ENCODE measurements at places on chromosomes 16 and 17.

- H3K27ac ChIP-seq = no peak overlapping the region
- peaks cover 6% of the 10 kb centered on the region for H3K27me3 ChIP-seq
- DNase-seq = no peak
- no peak overlapping the region for H3K4me3 ChIP-seq
These were observed 21.1 kb downstream of the KATNB1 start for GRCh38 chr16:57756424-57757325.

- H3K27ac ChIP-seq = no peak within 1 kb of the TSS
- no peak for DNase-seq
- peaks cover 34% of the 10 kb centered on the region for H3K4me1 ChIP-seq
These were observed at the start of gene HOXB5 for GRCh38 chr17:48593126-48593829. Gene HOXB5, minus strand, starts transcription at chr17:48593779. Its CDS starts 97 bp downstream, at chr17:48593682.

DNA sequence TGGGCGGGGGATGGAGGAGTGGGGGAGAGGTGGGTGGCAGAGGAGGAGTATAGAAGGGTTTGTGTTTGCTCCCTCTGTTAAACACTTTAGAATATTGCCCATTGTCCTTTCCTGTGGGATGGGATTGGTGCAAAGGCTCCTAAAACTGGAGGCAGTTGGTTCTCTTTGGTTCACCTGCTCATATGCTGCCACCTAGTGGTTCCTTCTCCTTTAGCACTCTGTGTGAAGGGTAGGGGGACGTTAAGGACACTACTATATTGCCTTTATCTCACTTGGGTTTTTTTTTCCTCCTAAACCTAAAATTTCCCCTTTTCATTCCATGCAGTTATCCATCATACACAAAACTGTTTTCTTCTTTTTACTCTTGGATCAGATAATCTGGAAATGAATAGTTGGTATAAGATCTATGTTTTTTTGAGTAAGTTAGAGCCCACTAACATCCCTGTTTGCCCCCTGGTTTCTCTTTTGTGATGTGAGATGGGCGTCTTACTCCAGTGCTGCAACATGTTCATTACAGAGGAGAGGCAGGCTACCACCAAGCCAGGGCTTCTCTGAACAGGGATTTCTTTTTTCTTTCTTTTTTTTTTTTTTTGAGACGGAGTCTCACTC is 23.8 kb downstream of the SNX11 start:
- peak; percentile 50 for DNase-seq
- no peak overlapping the region for H3K4me3 ChIP-seq
- no peak overlapping the region for H3K27ac ChIP-seq
- peaks cover 9% of the 10 kb centered on the region for H3K27me3 ChIP-seq

DNA sequence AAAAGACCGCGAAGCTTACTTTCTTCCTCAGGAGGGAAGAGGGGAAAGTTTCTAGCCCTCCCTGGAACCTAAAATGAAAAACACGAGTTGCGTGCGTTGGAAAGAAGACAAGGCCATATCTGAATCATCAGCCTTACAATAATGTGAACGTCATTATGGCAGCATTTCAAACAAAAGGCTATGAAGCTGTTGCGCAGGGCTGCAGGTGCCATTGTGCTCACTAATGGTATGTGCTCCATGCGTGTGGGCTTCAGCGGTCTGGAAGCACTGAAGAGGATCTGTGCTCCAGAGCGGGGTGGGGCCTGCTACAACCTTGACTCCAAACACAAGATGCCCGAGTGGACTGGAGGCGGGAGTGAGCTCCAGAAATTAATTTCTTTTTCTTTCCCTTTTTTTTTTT is 12.1 kb upstream of the CYB5B start:
- no peak for DNase-seq
- no peak overlapping the region for H3K27ac ChIP-seq
- H3K36me3 ChIP-seq = no peaks in the 10 kb centered on the region
- H3K27me3 ChIP-seq = 0 out of 2 replicates have a peak, but pooled peaks cover 2% of the 10 kb centered on the region

DNA sequence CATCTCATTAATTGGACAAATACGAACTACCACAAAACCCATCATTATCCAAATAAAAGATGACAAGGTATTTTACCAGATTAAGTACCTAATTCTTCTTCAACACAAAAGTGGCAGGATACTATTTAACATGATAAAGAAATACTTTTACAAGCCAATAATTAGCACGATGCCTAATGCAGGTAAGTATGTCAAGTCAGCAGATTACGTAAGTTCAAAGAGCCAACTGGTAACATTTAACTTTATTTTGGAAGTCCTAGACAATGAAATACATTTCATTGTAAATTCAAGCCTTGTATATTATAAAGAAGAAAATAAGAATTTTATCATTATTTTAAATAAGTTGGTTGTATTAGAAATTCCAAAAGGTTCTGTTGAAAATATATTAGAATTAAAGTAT is 535.3 kb upstream of the SOX9 start:
- H3K36me3 ChIP-seq = no peaks in the 10 kb centered on the region
- DNase-seq = no peak
- H3K4me3 ChIP-seq = no peak overlapping the region
- H3K27ac ChIP-seq = no peak overlapping the region

GRCh38 chr17:8692916-8693315 is 51.7 kb downstream of the CCDC42 start:
- H3K27ac ChIP-seq = no peak overlapping the region
- no peak overlapping the region for H3K4me3 ChIP-seq
- H3K27me3 ChIP-seq = peaks cover 9% of the 10 kb centered on the region
- DNase-seq = no peak
- H3K4me1 ChIP-seq = peaks cover 9% of the 10 kb centered on the region

DNA sequence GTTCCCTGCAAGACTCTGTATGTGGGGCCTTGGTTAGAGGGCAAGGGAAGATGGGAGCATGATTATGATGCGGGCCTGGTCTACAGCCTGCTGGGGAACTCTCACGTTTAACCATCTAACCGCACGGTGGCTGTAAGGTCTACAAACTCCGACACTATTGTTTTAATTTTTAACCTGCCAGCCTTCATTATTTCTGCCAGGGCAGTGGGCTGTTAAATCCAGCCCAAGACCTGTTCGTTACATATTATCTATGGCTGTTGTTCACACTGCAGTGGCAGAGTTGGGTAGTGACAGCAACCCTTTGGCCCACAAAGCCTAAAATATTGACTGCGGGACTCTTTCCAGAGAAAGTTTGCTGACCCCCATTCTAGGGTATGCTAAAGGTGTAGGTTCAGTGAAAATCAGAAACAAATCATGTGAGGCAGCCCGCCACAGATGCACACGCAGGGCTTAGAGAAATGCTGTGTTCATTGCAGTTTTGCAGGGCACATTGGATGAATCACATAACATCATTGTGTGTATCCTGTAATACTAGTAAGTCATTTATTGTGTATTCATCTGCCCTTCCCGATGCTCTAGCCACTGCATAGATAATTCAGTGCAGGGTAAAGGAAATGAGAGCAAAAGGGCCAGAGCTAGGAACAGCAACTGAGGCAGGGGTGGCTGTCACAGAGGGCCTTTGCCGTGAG is 14.3 kb downstream of the SNX29 start:
- peaks cover 5% of the 10 kb centered on the region for H3K36me3 ChIP-seq
- DNase-seq = no peak
- H3K27me3 ChIP-seq = no peaks in the 10 kb centered on the region
- H3K27ac ChIP-seq = no peak overlapping the region
- H3K4me1 ChIP-seq = peaks cover 18% of the 10 kb centered on the region

DNA sequence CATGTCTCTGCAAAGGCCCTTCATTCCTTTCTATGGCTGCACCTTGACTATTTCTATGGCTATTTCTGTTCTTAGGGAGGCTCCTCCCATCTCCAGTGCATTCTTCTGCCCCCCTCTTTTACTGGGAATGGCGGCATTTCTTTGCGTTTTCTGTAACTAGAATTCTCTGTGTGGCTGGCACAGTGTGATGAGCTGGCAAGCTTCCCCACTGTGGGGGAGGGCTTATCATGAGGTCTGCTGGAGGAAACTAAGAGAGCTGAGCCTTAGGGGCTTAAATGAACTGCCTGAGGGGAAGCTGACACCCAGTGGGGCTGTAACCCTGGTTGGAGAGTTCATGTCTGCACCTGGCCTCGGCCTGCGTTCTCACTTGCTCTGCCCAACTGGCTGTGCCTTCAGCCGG is 1.5 kb upstream of the CARD14 start:
- H3K36me3 ChIP-seq = no peaks in the 10 kb centered on the region
- H3K4me3 ChIP-seq = no peak overlapping the region
- peaks cover 22% of the 10 kb centered on the region for H3K27me3 ChIP-seq
- no peaks in the 10 kb centered on the region for H3K4me1 ChIP-seq

- H3K4me1 ChIP-seq = no peaks in the 10 kb centered on the region
- no peak overlapping the region for H3K27ac ChIP-seq
- no peak overlapping the region for H3K4me3 ChIP-seq
- no peaks in the 10 kb centered on the region for H3K36me3 ChIP-seq
These were observed 163.2 kb downstream of the UTP18 start for GRCh38 chr17:51423421-51424160.

- H3K4me1 ChIP-seq = no peaks in the 10 kb centered on the region
- peaks cover 43% of the 10 kb centered on the region for H3K27me3 ChIP-seq
- no peak for DNase-seq
These were observed 500 bp downstream of the COX6A2 start for GRCh38 chr16:31427441-31428278.

- no peaks in the 10 kb centered on the region for H3K36me3 ChIP-seq
- H3K4me1 ChIP-seq = no peaks in the 10 kb centered on the region
- H3K4me3 ChIP-seq = no peak overlapping the region
- DNase-seq = no peak
- no peak overlapping the region for H3K27ac ChIP-seq
- no peaks in the 10 kb centered on the region for H3K27me3 ChIP-seq
These were observed 253.6 kb downstream of the HAPSTR1 start for GRCh38 chr16:9345046-9345445.

GRCh38 chr17:27338536-27338985 is 44.6 kb downstream of the WSB1 start:
- no peak for DNase-seq
- H3K27ac ChIP-seq = no peak overlapping the region
- no peaks in the 10 kb centered on the region for H3K27me3 ChIP-seq
- no peaks in the 10 kb centered on the region for H3K36me3 ChIP-seq

DNA sequence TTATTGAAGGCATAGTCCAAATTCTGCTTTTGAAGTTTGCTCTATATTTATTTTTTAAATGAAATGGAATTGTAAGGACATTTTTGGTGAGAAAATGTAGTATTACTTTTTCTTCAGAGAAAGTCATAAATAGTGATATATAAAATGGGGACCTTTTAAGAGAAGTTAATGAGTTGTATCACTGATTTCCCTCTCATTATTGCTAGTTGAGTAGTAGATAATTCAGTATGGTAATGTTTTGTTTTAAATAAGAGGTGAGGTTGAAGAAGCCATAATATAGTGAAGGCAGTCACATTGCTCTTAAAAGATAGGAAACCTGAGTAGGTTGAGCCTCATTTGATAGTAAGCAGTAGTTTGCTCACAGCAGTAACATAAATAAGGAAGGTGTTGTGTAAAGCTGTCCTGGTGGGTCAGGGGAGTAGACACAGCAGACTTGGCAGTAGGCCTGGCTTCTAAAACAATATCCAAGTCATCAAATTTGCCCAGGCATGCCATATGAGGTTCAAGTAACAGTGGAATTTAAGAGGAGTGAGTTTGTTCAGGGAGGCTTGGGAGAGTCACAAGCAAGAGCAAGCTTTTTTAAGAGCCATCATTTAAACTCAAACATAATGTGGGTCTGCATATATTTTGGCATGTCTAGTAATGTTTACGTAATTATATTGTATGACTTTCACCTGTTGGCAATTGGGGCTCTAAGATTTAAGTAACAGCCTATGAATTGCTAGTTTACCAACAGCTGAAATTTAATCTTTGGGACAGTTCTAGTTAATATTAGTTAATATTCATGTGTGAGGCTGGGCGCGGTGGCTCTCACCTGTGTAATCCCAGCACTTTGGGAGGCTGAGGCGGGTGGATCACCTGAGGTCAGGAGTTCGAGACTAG is 6.5 kb downstream of the NFATC3 start:
- peak overlapping the region; percentile 83 for H3K27ac ChIP-seq
- peak; percentile 52 for DNase-seq
- H3K4me3 ChIP-seq = peak overlapping the region; percentile 39
- H3K36me3 ChIP-seq = peaks cover 2% of the 10 kb centered on the region

GRCh38 chr17:17022456-17022855 is 19.8 kb upstream of the MPRIP start:
- H3K4me1 ChIP-seq = peaks cover 2% of the 10 kb centered on the region
- H3K27ac ChIP-seq = no peak overlapping the region
- peaks cover 1% of the 10 kb centered on the region for H3K27me3 ChIP-seq
- DNase-seq = no peak
- H3K36me3 ChIP-seq = no peaks in the 10 kb centered on the region

DNA sequence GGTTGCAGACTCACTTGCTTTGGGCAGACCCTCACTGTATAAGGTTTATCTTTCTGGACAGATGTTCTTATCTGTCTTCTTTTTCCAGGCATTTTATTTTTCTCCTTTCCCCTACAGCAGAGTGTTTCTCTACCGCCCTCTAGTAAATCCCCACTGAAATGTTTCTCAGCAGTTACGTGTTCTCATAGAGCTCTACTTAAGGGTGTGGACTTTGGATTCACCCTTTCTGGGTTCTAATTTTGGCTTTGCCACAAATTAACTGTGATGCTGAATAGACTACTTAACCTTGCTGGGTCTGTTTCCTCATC is 2.0 kb downstream of the ADAT1 start:
- peak overlapping the region; percentile 99 for H3K4me3 ChIP-seq
- DNase-seq = peak; percentile 16
- H3K27me3 ChIP-seq = peaks cover 5% of the 10 kb centered on the region
- H3K27ac ChIP-seq = no peak overlapping the region
- peaks cover 28% of the 10 kb centered on the region for H3K36me3 ChIP-seq
- peaks cover 46% of the 10 kb centered on the region for H3K4me1 ChIP-seq

DNA sequence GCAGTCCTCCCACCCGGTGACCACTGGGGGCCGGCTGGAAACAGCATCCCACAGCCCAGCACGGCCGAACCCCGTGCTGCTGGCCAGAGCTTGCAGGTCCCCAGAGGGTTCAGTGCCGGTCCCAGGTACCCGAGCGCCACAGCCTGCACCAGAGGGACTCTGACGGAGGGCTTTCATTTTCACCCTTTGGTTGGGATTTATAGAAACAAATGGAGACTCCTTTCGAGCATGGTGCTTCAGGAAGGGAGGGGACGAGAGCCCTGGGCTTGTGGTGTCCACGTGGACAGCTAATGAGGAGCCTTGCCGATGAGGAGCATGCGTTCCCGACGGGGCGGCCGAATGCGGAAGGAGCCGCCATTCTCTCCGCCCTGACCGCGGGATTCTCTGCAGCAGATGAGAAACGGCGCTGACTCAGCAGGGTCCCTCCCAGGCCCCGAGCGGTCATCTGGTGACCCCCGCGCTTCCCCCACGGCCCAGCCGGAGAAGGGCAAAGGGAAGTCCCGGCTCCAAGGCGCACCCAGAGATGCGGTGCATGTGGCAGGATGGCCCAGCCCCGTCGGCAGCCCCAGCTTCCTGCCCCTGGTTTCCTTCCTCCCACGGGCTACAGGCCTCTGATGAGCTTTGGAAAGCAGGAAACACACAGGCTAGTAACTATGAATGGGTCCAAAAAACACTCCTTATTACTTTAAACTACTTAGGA is 9.8 kb downstream of the SLC38A10 start:
- no peak for DNase-seq
- H3K4me3 ChIP-seq = peak overlapping the region; percentile 55
- peak overlapping the region; percentile 62 for H3K27ac ChIP-seq
- H3K4me1 ChIP-seq = peaks cover 7% of the 10 kb centered on the region
- H3K27me3 ChIP-seq = no peaks in the 10 kb centered on the region
- peaks cover 7% of the 10 kb centered on the region for H3K36me3 ChIP-seq

Data from HFFc6 (cell line).